ENCODE measurements at places on chromosomes 7 and 10.

- DNase-seq: peak; percentile 22
These were observed 67.4 kb downstream of the REEP3 start for GRCh38 chr10:63588436-63589167.

DNA sequence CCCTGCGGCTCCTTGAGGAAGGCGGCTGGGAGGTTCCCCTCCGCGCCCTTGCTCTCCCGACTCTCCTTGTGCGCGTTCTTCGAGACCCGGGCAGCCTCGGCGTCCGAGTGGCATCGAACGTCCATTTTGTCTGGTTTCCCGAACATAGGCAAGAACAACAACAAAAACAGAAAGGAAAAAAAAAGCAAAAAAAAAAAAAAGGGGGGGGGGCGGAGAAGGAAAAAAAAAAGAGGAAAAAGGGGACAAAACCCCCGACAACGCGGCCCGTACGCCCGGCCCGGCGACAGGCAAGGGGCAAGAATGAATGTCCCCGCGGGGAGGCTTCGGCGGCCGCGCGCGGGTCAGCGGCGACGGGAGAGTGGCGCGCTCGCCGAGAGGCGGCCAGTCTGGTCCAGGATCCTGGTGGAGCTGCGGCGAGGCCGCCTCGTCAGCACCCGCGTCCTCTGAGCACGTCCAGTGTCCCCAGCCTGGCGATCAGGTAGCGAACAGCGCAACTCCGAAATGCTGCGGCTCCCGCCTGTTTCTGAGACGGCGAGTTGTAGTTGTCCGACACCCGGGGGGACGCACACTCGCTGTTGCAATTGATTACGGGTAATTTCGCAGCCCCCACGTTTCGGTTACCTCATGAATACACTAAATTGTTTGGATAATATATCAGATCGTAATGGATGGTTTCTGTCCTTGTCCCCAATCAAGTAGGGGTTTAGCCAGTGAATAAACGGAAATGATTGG, at the start of gene VAX1:
VAX1 (minus strand) TSS at position 360 of the 732 bp plus-strand sequence; CDS start at position 146, 214 bp downstream.
- DNase-seq: no peak

DNA sequence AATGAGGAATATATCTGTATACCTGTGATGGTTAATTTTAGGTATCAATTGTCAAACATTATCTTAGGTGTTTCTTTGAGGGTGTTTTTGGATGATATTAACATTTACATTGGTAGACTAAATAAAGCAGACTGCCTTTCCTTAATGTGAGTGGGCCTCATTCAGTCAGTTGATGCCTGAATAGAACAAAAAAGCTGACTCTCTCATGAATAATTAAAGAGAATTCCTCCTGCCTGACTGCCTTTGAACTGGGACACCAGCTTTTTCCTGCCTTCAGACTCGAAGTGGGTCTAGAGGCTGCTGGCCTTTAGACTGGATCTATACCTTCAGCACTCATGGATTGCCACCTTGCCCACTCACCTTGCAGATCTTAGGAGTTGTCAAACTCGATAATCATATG, 117.9 kb upstream of the TMEM168 start:
- DNase-seq: peak; percentile 25

DNA sequence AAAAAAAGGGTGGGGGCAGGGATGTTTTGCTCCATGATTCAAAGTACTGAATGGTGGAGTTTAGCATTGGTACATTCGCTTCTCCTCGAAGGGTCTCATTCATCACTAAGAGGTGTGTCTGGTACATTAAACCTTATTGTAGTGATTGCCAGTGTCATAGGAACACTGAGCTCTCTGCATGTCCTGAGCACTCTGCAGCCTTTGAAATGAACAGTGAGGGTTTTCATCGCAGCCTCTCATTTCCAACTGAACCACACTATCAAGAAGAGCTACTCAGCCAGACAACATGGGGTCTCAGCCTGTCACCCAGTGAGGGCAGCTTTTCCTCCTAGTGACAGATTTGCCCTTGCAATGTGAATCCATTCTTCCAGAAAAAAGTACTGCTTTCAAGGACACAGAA, 7.6 kb upstream of the DEPP1 start:
- no peak for DNase-seq

DNA sequence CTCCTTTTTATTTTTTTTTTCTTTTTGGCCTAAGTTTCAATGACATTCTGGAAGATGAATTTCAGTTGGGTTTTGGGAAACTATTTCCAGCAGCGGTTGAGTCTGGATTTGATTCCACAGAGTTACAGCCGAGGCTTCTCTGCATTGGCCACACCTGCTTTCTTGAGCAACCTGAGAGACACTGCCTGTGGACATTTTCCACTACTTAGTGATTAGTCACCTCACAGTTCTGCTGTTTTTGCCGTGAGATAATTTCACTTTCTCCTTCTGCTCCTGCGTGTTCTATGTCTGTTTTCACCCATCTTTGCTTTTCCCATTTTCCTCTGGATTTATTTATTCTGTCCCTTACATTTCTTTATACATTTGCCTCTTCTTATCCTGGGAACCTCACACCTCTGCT, 243.0 kb downstream of the BICC1 start:
- DNase-seq: peak; percentile 74

DNA sequence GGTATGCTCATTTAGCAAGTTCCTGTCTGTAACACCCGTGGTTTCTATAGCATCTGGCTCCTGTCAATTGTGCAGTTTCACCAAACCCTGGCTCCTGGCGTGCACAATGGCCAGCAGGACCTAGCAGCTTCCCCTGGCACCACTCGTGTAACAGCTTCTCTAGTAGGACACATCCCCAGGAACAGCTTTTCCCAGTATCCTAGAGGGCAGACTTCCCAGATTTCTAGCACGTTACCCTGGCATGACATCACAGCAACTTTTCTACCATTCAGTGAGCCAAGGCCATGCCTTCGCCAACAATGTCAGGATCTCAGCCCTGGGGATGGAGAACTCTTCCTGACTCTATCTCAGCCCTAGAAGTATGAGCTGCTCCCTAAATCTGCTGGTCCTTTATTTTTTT, 6.5 kb downstream of the YME1L1 start:
- DNase-seq: no peak

GRCh38 chr10:110916554-110917346, 2.2 kb downstream of the BBIP1 start:
- DNase-seq: peak; percentile 55

- DNase-seq: peak; percentile 42
These were observed 30.4 kb upstream of the DDC start for GRCh38 chr7:50595491-50596102.

DNA sequence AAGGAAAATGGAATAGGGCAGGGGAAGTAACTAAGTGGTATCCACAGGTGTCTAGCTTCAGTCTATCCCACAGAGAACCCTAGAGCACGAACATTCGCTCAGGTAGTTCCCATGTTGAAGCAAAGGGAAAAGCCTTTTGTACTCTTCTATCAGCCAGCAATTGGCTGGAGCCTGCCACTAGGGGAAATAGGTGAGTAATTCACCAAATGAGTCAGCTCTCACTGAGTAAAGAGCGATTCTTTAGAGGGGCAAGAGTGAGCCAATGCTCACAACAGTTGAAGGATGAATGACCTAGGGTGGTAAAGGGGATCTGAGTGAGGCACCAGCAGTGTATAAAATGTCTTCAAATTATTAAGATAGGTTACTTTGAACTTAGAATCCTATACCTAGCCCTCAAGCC, 94.1 kb upstream of the ZNF800 start:
- DNase-seq: peak; percentile 56

- no peak for DNase-seq
These were observed 87.4 kb downstream of the CCDC3 start for GRCh38 chr10:12914111-12914510.

DNA sequence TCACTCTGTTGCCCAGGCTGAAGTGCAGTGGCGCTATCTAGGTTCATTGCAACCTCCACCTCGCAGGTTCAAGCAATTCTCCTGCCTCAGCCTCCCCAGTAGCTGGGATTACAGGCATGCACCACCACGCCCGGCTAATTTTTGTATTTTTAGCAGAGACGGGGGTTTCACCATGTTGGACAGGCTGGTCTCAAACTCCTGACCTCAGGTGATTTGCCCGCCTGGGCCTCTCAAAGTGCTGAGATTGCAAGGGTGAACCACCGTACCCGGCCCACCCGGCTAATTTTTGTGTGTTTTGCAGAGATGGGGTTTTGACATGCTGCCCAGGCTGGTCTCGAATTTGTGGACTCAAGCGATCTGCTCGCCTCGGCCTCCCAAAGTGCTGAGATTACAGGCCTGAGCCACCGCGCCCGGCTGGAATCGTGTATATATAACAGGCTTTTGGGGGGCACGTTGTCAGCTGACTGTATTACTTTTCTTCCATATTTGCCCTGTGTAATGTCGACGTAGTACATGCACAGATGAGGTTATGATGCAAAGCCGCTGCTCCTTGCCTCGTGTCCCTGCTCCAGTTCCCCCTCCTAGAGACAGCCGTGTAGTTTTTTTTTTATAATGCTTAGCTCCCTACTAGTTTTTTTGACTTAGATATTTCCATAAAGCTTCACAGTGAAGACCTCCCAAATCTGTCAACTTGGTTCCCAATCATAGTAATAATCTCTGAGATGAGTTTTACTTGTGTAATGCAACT, 883 bp upstream of the TRA2A start:
- DNase-seq: no peak

GRCh38 chr7:116317907-116318306, 107.6 kb downstream of the TES start:
- no peak for DNase-seq

DNA sequence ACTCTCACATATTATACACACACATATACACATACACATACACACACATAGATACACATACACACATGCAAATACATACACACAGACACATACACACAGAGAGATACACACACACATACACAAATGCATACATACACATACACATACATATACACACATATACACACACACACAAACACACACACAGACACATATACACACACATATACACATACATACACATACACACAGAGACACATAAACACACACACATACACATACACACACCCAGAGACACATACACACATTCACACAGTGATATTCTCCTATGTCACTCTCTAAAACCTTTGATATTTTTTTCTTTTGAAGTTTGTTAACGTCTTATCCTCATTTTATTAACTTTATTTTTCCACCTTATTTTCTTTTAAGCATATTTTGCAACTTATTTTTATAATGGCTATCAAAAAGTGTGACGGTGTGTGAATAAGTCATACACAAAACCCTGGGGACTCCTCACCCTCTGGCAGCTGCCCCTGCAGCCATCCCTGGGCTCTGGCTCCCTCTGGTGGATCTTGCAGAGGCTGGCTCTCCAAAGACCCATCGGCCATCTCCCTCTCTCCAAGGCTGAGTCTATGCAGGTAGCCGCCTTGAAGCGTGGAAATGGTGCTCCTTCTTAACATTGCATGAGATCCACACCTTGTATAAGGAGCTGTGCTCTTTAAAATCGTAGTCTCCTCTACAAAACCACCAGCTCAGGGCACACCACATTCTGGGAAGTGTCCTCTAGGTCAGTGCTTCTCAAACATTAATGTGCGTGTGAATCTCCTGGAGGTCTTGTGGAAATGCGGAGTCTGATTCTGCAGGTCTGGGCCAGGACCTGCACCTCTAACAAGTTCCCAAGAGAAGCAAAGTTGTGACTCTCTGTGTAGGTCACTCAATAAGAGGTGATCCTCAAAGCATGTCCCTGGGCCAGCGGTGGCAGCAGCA, 4.1 kb upstream of the C10orf120 start:
- DNase-seq: peak; percentile 66

DNA sequence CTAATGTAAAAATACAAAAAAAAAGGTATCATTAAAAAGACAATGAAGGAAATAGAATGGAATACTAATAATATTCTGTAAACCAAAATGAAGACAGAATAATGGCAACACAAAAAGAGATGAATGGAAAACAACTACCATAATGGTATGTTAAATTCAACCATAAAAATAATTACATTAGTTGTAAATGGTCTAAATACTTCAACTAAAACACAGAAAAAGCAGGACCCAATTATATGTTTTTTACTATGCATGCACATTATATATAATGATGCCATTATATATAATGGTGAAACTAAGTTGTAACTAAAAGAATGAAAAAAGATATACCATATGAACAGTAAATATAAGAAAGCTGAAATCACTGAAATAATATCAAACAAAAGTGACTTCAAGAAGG, 76.5 kb downstream of the CUBN start:
- no peak for DNase-seq

GRCh38 chr10:818010-818409, 113.5 kb downstream of the LARP4B start:
- DNase-seq: no peak

- peak; percentile 48 for DNase-seq
These were observed 12.6 kb upstream of the CDH23 start for GRCh38 chr10:71383972-71384687.

GRCh38 chr7:70006261-70006920, 408.1 kb downstream of the AUTS2 start:
- DNase-seq: no peak

- no peak for DNase-seq
These were observed 33.9 kb downstream of the MYL10 start for GRCh38 chr7:101595246-101595645.

DNA sequence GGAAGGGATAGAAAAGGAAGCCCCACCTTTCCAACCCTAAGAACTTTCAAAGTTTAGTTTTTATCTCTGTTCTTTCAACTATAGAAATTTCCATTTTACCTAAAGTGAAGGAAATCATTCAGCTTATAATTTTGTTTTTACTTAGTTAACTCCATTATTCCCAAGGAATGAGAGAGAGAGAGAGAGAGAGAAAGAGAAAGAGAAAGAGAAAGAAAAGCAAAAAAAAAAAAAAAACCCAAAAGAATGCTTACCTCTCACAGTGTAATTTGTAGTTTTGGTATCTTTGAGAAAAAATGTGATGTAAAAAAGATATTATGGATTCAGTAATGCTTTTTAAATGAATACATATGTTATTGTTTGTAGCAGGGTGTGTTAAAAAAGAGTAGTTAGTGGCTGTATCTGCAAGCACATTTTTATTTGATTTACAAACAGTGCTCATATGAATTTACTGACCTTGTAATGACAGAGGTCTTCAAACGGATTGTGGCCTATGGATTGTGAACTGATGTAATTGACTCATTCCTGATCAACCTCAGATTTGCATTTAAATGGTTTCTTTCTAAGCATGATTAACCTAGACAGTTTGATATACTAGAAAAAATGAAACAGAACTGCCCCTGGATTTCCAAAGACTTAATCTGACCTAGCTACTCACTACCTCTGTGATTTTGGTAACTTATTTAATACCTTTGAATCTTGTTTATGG, 64.9 kb downstream of the LCOR start:
- DNase-seq: peak; percentile 13

GRCh38 chr10:96138102-96138501, 8.0 kb downstream of the ZNF518A start:
- DNase-seq: no peak

DNA sequence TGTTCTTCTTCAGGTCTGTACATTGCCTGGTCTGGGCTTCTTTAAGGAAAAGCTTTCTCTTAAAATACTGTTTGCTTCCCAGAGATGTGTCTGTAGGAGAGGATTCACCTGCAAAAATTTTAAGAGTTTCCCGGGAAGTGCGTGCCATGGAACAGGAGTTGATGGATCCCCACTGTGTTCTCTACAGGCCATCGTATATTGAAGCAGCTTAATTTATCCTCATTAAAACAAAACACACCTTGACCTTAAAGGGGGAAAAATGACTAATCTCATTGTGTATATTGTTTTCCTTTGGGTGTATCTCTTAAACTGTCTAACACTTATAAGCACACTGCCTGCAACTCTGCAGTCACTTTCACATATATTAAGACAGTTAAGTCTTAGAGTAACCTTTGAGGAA, 111.4 kb downstream of the ST7 start:
- DNase-seq: no peak

- no peak for DNase-seq
These were observed 427.0 kb downstream of the KCNMA1 start for GRCh38 chr10:77210645-77211044.
